Stimulated activated CD4-positive, alpha-beta T cell treated with anti-CD3 and anti-CD28 coated beads, Interleukin-1b, Interleukin-23, amount 100 ng/mL, for 4 hours (primary cell): ENCODE measurements at places on chromosomes 11 and 22.

GRCh38 chr22:50737728-50738648 is at the start of gene ACR:
Gene ACR, plus strand, starts transcription at chr22:50738204. Its CDS starts 32 bp downstream, at chr22:50738236.
- no peak for DNase-seq

- no peak for DNase-seq
Measured at GRCh38 chr11:8766988-8767374, 84.4 kb downstream of the RPL27A start.

DNA sequence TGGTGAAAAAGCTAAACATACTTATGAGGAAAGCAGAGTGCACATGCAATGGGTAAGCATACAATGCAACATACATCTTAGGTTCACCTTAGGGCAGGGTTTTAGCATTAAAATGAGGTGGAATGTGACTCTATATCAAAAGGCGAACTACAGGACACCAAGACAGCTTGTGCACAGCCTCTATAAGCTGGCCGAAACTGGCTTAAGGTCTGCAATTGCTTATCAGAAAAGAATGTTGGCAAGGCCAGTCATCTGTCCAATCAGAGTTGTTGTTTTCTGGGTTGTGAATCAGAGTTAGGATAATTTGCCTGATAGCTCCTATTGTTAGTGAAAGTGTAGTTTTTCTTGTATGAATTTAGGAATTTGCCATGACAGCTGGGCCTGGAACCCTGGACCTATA is 76.5 kb downstream of the LRRC4C start:
- DNase-seq = no peak

DNA sequence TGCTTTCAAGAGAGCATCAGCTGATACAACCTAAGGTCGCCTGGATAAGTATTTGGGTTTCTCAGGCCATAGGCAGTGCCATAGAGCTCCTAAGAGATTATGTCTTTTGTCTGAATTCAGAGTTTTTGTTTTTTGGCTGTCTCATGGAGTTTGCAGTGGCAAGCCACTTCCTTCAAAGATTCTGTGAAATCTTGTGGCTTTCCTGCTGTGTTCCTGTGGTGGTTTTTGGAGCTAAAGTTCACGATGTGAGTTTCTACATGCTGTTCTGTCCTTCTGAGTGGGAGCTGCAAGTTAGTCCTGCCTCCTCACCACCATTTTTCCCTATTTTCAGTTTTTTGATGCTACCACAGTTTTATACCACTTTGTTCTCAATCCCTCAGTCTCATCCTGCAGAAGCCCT is 111.4 kb downstream of the COMMD9 start:
- DNase-seq = no peak

- DNase-seq = no peak
Measured at GRCh38 chr11:101323997-101324396, 194.4 kb upstream of the PGR start.

- DNase-seq = no peak
Measured at GRCh38 chr11:130409594-130410388, 18.6 kb downstream of the ADAMTS8 start.

DNA sequence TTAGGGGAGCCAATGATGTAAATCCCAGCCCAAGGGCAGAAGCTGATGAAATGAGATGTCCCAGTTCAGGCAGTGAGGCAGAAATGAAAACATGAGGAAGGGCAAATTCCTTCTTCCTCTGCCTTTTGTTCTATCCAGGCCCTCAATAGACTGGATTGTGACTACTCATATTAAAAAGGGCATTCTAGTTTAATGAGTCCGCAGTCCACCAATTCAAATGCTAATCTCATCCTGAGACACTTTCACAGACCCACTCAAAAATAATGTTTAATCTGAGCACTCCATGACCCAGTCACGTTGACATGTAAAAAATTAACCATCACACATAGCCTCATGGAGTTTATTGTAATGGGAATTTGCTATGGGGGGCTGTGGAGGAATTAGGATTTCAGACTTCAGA is 717.9 kb downstream of the OPCML start:
- no peak for DNase-seq

- DNase-seq = no peak
Measured at GRCh38 chr11:36012979-36013378, 69.1 kb downstream of the LDLRAD3 start.

DNA sequence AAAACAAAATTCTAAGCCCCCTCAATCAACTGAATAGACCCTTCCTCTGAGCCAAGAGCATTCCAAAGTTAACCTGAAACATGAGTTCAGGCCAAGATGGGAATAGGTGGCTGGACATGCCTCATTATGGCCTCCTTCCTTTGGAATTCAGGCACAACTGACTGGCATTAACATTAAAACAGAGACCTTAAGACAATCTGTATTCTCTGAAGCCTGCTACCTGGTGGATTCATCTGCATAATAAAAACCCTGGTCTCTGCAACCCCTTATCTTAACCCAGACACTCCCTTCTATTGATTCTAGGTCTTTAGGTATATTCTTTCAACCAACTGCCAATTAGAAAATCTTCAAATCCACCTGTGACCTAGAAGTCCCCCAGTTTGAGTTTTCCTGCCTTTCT is 66.3 kb downstream of the JRKL start:
- no peak for DNase-seq
